Tibial nerve (tissue), 4 donors: ENCODE measurements at places on chromosomes 12 and 14.

- no peak for DNase-seq
Measured at GRCh38 chr14:101007765-101008164, 104.2 kb upstream of the RTL1 start.

DNA sequence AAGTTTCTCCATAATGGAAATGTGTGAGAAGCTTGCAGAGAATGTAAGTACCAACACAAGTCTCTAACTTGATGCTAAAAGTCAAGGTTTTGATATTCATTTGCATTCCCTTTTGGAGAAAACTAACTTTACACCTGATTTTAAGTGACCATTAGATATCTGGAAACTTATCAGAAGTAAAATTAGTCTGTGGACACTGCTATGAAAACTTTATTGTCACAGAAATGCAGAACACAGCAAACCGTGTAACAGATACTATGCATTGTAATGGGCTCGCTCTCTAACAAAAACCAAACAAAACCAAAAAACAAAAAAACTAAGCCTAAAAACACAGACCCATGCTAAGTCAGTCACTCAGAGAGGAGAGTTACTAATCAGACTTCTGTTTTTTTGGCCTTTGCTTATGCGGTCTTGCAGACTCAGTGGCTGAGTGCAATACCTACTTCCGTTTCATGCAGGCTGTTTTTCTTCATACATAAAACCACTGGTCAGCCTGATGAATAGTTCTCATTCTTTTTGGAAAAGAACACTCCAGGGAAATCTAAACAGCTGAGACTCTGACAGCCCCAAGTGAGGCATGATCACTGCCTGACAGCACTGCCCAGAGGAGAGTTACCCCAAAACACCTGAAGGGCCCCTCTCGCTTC, 35.7 kb downstream of the NRDE2 start:
- no peak for DNase-seq

DNA sequence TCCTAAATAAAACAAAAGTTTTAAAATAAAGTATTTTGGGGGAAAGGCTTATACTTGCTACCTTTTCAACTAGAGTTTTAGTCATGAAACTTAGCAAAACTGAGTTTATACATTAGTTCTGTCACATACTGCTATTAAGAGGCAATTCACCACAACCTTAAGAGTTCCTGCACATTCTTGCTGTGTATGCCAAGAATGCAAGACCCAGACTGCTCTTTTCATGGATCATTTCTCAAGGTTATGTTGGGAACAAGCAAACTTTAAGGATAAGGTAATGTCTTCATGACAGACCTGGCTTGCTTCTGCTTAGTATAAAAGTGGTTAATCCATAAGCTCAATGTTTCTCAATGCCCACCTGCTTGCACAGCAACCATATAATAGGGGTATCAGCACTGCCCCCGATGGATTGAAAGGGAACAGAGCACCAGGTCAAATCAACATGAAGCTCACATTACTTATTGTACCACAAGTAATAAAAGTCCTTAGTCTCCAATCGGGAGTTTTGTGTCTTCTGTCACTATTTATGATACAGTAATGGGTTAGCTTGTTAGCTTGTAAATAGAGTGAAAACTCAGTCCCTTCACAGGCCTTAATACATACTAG, 67.6 kb downstream of the KIF21A start:
- no peak for DNase-seq

DNA sequence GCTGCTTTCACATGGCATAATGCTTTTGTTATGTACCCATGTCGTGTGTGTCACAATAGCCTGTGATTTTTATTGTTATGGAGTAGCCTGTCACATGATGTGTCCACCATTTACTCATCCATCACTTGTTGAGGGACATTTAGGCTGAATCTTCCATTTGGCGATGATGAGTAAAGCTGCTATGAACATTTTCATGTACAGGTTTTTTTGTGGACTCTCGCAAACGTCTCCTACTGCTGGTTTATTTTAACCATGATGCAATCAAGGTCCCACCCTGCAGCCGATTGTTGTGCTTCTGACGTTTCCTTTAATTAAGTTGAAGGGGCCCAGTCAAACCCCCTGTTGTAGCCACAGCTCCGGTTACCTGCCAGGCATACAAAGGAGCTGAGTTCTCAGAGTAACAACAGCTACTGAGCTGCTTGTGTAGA, 63.2 kb downstream of the ZNF664 start:
- DNase-seq, result no peak

- DNase-seq, result no peak
Measured at GRCh38 chr12:70251226-70251625, 8.0 kb downstream of the CNOT2 start.

DNA sequence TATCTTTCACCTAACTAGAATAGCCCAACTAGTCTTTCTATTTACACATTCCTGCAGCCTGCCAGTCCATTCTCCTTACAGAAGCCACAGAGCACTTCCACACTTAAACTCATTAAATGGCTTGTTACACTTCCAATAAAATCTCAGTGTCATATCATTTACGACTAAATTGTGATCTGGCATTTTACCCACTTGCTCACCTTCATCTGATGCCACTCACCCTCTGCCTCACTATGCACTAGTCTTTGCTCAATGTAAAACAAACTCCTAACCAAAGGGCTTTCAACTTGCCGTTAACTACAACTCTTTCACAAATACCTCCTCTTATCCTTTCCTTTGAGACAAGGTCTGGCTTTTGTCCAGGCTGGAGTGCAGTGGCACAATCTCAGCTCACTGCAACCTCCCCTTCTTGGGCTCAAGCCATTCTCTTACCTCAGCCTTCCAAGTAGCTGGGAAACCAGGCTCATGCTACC, 24.1 kb downstream of the YAF2 start:
- DNase-seq, result no peak

DNA sequence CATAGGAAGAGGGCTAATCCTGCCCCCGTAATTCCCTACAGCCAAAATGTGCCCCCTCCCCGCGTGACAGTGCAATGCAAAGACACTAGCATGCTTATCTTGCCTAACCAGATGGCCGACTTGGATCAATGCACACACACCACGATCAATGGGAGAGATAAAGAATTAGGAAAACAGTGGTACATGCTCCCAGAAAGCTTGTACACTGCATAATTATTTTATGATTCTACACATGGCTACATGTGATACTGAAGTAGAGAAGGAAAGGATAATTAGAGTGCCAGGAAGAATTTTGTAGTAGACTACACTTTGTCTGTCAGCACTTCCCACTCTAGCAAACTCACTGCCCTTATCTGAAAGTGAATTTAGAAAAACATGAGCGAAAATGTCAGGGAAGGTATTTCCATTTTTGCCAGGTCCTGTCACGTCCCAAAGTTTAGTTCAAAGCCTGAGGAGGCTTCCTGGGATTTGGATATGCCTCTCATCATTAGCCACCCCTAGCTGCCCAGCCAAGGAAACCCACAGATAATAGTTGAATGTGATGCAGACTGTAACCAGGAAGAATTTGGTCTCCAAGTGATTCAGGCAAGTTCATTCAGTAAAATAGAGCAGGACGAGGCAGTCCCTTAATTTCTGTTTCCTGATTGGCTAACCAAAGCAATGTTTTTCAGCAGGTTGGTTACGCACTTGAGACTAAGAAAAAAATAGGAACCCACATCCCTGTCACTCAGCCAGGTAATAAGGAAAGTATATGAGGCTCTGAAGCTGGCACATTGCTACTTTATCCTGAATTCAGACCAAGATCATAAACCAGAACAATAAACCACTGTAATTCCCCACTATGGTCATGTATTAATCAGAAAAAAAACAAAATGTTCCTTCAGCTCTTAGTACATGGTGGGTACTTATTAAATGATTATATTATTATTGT, 199.6 kb upstream of the OTX2 start:
- DNase-seq, result no peak

GRCh38 chr14:31080056-31080455, 53.9 kb upstream of the STRN3 start:
- DNase-seq, result no peak
